Heart left ventricle (tissue), 16 donors: ENCODE measurements at places on chromosomes 7 and 10. TPM values are rescaled to one million over a fixed set of nuclear protein-coding genes. Genes with fewer than 3 reads are reported as not detected.

DNA sequence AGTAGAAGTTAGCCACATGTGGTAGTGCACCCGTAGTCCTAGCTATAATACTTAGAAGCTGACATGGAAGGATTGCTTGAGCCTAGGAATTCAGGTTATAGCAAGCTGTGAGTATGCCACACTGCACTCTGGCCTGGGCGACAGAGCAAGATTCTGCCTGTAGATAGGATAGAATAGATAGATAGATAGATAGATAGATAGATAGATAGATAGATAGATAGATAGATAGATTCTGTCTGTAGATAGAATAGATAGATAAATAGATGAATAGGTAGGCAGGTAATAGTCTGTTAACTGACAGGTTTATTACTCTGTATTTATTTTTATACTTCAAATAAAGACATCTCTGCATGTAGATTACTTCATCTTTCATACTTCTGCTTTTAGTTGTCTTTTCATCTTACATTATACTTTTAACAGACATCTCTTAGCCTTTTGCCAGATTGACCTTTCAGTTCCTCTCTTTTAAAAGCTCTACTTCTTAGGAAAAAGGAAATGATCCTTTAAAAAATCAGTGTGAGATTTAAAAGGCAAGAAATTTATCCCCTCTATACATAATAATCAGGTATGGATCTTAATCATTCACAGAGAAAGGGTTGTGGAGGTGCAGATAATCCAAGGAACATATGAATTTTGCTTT is 31.8 kb downstream of the CCAR1 start:
- no peak overlapping the region for H3K4me3 ChIP-seq
- H3K27me3 ChIP-seq, result no peaks in the 10 kb centered on the region
- H3K36me3 ChIP-seq, result peaks cover 100% of the 10 kb centered on the region
- H3K27ac ChIP-seq, result no peak overlapping the region
- no peak for DNase-seq

GRCh38 chr7:80372415-80372814 is 139.4 kb downstream of the GNAT3 start:
- no peaks in the 10 kb centered on the region for H3K4me1 ChIP-seq
- H3K36me3 ChIP-seq, result no peaks in the 10 kb centered on the region
- no peak for DNase-seq

- no peak overlapping the region for H3K4me3 ChIP-seq
- H3K27me3 ChIP-seq, result no peaks in the 10 kb centered on the region
- H3K27ac ChIP-seq, result peak overlapping the region; percentile 87
- no peaks in the 10 kb centered on the region for H3K36me3 ChIP-seq
- no peak for DNase-seq
These were observed 24.8 kb upstream of the TRIM8 start for GRCh38 chr10:102619281-102619981.

- H3K27ac ChIP-seq, result no peak overlapping the region
- H3K4me1 ChIP-seq, result peaks cover 8% of the 10 kb centered on the region
- no peak overlapping the region for H3K4me3 ChIP-seq
- no peaks in the 10 kb centered on the region for H3K36me3 ChIP-seq
These were observed 42.7 kb upstream of the RSBN1L start for GRCh38 chr7:77653572-77653971.

- H3K4me1 ChIP-seq, result no peaks in the 10 kb centered on the region
- no peak overlapping the region for H3K27ac ChIP-seq
- no peak overlapping the region for H3K4me3 ChIP-seq
- H3K36me3 ChIP-seq, result no peaks in the 10 kb centered on the region
- no peak for DNase-seq
These were observed 70.0 kb downstream of the CABCOCO1 start for GRCh38 chr10:61732629-61733278.

GRCh38 chr10:59891936-59892335 is 14.4 kb downstream of the CCDC6 start:
- H3K4me1 ChIP-seq, result peaks cover 3% of the 10 kb centered on the region
- H3K4me3 ChIP-seq, result no peak overlapping the region
- no peak overlapping the region for H3K27ac ChIP-seq
- H3K36me3 ChIP-seq, result peaks cover 7% of the 10 kb centered on the region

- no peak overlapping the region for H3K4me3 ChIP-seq
- H3K27ac ChIP-seq, result no peak overlapping the region
- H3K27me3 ChIP-seq, result no peaks in the 10 kb centered on the region
- no peaks in the 10 kb centered on the region for H3K4me1 ChIP-seq
- DNase-seq, result no peak
These were observed 203.3 kb upstream of the ZMIZ1 start for GRCh38 chr10:78865538-78865875.

- no peak overlapping the region for H3K27ac ChIP-seq
- peak; percentile 53 for DNase-seq
- H3K4me1 ChIP-seq, result no peaks in the 10 kb centered on the region
- H3K27me3 ChIP-seq, result no peaks in the 10 kb centered on the region
- no peaks in the 10 kb centered on the region for H3K36me3 ChIP-seq
These were observed 205.3 kb upstream of the HABP2 start for GRCh38 chr10:113347508-113347907.

- no peak overlapping the region for H3K27ac ChIP-seq
- no peak overlapping the region for H3K4me3 ChIP-seq
- peaks cover 28% of the 10 kb centered on the region for H3K36me3 ChIP-seq
- no peaks in the 10 kb centered on the region for H3K4me1 ChIP-seq
These were observed 26.2 kb downstream of the COPG2 start for GRCh38 chr7:130642383-130642782.

GRCh38 chr10:52284416-52285013 is 29.6 kb upstream of the DKK1 start:
- no peak for DNase-seq
- no peak overlapping the region for H3K27ac ChIP-seq
- no peaks in the 10 kb centered on the region for H3K4me1 ChIP-seq
- H3K36me3 ChIP-seq, result peaks cover 18% of the 10 kb centered on the region
- H3K27me3 ChIP-seq, result no peaks in the 10 kb centered on the region
- no peak overlapping the region for H3K4me3 ChIP-seq

DNA sequence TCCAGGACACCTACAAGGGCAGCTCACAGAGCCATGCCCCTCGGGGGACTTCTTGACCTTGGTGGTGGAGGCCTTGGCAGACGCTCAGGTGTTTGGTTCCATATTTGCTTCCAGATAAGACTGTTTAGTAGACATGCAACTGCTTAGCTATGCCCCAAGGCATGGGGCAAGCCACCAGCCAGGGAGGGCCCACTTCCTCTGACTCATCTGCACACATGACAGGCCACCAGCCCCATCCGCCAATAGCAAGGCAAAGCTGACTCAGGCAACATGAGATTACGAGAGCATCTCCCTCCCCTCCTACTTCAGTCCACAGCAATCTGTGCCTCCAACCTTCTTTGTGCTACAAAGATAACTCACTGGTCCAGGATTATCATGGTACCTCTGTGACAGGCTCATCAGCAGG is 54.9 kb downstream of the KCNMA1 start:
- no peak for DNase-seq
- H3K4me1 ChIP-seq, result peaks cover 4% of the 10 kb centered on the region
- H3K27ac ChIP-seq, result no peak overlapping the region
- H3K4me3 ChIP-seq, result no peak overlapping the region
- no peaks in the 10 kb centered on the region for H3K27me3 ChIP-seq

DNA sequence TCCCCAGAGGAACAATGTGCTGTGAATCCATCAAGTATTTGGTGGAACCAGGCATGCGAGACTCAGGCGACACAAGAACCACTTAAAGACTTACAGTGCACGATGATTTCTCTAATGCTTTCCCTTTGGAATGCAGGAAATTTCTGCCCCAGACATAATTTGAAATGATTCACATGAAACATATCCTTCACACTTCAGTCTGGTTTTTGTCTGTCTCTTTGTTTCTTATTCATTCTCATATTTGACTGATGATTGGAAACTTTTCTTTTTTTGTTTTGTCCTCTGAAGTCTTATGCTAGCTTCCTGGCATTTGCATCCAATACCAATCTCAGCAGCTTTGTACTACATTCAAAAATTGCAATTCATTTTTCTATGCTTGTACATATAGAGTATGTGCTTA is 502.8 kb downstream of the PHTF2 start:
- no peaks in the 10 kb centered on the region for H3K36me3 ChIP-seq
- no peaks in the 10 kb centered on the region for H3K27me3 ChIP-seq
- H3K27ac ChIP-seq, result no peak overlapping the region

GRCh38 chr7:88358526-88358838 is 51.8 kb upstream of the STEAP4 start:
- no peaks in the 10 kb centered on the region for H3K27me3 ChIP-seq
- no peaks in the 10 kb centered on the region for H3K36me3 ChIP-seq
- H3K4me1 ChIP-seq, result no peaks in the 10 kb centered on the region
- no peak overlapping the region for H3K27ac ChIP-seq
- H3K4me3 ChIP-seq, result no peak overlapping the region
- no peak for DNase-seq

DNA sequence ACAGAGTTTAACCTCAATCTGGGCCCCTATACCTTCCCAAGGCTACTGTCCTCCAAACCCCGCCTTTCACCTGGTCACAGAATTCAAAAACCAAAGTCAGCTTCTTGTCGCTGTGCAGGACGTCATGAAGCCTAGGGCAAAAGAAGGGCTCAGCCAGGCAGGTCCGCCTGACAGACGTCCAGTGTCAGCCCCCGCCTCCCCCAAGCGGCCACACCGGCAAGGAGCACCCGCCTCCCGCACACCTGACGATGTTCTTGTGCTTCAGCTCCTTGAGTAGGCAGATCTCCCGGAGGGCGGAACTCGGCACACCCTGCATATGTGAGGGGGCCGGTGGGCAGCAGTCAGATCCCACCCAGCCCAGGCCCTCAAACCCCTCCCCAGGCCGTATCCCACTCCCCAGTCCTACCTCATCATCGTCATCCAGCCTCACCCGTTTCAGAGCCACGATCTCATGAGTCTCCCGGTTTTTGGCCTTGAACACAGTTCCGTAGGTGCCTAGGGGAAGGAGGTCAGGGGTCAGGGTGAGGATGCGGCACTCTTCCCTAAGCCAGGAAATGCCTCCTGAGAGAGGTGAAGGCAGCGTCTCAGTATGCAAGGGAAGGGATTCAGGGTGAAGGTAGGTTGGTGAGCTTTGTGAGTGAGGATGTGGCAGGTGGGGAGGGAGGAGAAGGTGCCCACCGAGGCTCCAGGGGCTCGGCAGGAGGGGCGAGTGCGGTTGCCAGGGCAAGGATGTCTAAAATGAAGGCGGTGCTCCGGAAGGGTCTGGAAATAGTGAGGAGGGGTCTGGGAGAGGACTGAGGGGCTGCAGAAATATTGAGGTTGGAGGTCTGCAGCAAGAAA is 811 bp downstream of the CDK5 start:
- H3K4me3 ChIP-seq, result peak overlapping the region; percentile 45
- H3K4me1 ChIP-seq, result peaks cover 33% of the 10 kb centered on the region
- peak overlapping the region; percentile 98 for H3K27ac ChIP-seq
- no peaks in the 10 kb centered on the region for H3K27me3 ChIP-seq

DNA sequence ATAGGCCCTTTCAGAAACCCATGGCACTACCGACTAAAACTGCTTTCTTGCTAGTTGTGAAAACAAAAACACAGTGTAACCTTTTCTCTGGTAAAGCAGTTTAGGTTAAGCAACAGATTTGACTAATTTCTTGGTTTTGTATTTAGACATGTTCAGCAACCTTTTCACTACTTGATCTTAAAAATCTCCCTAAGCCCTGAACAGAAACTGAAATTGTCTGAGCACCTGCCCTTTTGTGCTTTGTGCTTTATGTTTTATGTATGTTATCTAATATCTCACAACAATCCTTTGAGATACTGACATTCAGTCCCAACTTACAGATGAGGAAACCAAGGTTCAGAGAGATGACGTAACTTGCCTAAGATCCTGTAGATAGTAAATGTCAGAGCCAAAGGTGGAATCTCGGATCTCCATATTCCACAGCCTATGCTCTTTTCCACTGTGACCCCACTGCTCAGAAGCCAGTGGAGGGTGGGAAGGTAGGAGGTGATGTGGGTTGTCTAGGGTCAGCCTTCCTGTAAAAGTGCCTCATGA is 146.6 kb downstream of the LCOR start:
- peaks cover 28% of the 10 kb centered on the region for H3K36me3 ChIP-seq
- no peak for DNase-seq
- H3K4me1 ChIP-seq, result no peaks in the 10 kb centered on the region
- no peak overlapping the region for H3K27ac ChIP-seq
- H3K27me3 ChIP-seq, result no peaks in the 10 kb centered on the region

EIF4EBP2 gene
- polyA plus RNA-seq, result 41.8 TPM

OPALIN gene
- not detected for polyA plus RNA-seq

GPC2 gene
- polyA plus RNA-seq, result 0.50 TPM

RTKN2 gene
- not detected for polyA plus RNA-seq

PLAU gene
- 3.3 TPM for polyA plus RNA-seq

DLX5 gene
- not detected for polyA plus RNA-seq

ANKRD7 gene
- not detected for polyA plus RNA-seq

CARD11 gene
- polyA plus RNA-seq, result 0.15 TPM
